Anterior cingulate cortex (tissue), 58 donors: ENCODE measurements at places on chromosomes 1 and 21.

DNA sequence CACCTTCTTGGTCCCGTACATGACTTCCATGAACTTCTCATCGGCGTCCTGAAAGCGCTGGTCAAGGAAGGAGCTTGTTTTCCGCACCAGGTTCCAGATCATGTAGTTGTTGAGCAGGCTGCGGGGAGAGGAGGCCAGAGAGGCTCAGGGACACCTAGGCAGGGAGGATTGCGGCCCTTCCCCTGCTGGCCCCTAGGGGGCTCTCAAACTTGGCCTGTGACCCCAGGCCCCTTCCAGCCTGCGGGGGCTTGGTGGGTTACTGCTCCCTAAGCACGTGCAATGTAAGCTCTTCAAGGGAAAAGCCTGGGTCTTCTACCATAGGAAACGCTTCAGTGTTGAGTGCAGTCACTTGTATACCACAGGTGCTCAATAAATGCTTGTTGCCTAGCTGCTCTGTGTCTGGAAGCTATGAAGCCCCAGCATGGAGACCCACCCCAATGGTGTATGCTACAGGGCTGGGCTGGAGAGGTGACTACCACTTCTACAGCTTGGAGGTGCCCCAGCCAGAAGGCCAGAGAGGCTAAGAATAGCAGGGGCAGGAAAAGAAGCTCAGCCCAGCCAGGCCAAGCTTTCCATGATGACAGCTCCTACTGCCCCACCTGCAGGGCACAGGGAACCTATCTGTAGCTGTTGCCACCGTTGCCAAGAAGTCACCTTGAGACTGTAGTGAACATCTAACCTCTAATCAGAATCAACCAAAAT, 45.1 kb downstream of the ECE1 start:
- no peak for DNase-seq

GRCh38 chr1:161506336-161507223, 1.3 kb downstream of the FCGR2A start:
- DNase-seq = no peak

GRCh38 chr1:214573386-214574318, 22.2 kb upstream of the PTPN14 start:
- no peak for DNase-seq

- no peak for DNase-seq
Measured at GRCh38 chr1:154870734-154871133, 653 bp upstream of the KCNN3 start.
